ENCODE measurements at places on chromosomes 11 and 22.

DNA sequence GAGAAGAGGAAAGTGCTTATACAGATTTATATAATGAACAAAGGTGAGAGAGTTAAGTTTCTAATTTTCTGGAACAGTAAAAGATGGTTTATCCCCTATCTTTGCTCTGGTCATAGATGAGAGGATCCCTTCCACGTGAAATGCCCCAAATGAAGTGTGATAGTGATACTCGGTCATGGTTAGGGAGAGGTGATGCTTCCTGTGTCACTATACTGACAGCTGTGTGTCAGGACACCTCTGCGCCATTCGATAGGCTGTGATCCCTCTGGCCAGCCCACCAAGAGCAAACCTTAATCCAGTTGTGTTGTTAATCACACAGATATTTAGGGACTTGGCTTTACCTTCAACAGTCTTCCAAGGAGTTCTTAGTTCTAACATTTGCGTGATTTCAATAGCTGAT lies 57.7 kb downstream of the NCAM1 start:
- DNase-seq, result no peak

GRCh38 chr11:346529-346928 lies 22.8 kb upstream of the B4GALNT4 start:
- no peak for DNase-seq

DNA sequence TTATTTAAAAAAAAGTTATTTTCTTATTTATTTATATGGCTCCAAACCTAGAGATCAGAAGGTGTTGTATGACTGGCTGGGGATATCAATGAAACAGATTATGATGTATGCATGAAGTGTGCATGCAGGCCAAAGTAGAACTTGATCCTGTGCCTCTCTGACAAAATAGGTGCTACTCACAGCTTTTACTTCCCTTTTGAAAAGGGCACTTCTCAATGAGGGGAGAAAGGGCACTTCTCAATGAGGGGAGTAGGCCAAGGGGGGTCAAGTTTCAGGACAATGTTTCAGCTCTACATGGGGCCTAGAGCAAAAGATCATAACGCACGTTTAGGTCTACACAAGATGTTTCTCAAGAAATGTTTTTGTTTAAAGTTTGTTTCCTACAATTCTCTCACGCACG lies 397.5 kb downstream of the ETS1 start:
- no peak for DNase-seq

DNA sequence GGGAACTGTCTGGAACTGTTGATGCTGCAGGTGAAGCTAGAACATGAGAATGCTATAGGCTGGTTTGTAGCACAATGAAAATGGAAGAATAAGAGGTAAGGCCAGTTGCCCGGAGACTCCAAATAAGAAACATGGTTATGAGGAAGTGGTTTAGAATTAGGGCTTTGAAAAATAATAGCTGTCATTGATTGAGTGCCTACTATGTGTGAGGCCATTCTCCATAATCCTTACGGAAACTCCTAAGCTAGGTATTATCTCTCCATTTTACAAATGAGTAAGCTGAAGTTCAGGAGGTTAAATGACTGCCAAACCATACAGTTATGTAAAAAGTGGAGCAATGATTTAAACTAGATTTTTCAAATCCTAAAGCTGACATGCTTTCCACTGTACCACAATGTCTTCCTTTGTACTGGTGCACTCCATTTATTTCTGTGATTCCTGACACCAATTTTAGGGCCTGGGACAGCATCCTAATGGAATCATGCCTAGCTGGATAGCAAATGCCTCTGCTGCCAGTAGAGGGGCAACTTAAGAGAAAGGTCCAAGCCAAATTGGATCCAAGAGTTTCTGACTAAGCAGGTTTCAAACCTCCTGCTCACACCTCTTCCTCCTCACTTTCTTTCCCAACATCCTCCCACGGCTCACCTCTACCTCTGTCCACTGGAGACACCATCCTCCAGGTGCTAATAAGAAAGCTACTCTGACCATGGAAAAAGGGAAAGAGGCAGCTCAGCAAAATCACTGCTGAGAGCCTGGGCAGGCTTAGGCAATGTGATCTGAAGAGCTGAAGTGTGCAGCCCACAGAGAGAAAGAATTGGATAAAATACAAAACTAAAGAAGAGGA lies 46.9 kb upstream of the PICALM start:
- DNase-seq, result no peak

DNA sequence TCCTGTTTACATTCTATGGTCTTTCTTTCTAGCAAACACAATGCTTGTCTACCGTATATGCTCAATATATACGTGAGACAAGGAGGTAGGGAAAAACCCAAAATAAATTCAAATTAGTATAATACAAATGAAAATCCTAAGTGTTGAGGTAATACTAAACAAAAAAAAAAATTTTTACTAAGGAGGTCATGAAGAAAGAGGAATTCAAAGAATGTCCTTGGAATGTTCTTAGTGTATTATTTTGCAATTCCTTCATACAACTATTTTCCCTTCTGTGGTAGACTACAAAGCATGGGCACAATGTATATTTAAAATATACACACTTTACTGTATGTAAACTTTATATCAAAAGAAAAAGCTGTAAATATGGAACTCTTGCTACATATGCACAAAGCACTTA lies 36.4 kb downstream of the PIK3C2A start:
- no peak for DNase-seq

DNA sequence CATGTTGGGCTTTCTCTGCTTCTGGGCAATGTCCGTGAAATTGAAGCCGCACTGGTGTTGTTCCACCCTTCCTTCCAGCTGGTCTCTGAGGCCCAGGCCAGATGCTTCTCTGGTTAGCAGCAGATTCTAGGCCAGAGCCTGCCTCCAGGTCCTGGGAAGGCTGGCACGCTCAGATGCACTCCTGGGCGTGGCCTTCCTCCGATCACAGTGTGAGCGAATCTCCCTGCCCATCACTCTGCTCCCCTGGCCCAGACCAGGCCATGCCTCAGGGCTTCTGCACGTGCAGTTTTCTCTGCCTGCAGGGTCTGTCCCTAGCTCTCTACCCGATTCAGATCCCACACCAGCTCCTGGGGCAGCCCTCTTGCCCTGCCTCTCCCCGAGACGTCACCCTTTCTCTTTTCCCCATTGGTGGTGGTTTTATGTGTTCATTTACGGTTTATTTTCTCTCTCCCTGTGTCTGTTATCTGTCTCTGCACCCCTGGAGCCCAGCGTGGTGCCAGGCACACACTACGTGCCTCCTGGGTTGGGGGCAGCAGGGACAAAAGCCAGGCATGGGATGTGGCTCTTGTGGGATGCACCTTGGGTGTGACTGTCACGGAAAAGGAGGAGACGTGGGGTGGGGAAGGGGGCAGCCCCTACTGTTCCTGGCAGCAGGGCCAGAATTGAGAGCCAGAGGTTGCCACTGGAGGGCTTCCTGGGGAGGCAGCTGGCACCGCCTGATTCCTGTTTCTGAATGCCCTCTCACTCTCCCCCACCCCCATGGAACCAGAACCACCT lies 66.0 kb downstream of the KCNQ1 start:
- peak; percentile 43 for DNase-seq

DNA sequence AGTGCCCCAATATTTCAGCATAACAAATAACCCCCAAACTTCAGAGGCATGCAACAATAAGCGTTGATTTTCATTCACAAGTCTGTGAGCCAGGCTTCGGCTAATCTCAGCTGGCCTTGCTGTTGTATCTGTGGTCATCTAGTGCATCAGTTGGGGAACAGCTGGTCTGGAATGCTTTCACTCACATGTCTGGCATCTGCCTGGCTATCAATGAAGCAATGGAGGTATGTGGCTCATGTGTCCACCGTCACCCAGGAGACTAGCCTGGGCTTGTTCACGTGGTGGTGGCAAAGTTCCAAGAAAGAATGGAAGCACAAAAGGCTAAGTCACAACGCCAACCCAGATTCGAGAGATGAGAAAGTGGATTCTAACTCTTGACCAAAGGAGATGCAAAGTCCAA lies 304.8 kb upstream of the ISX start:
- no peak for DNase-seq

DNA sequence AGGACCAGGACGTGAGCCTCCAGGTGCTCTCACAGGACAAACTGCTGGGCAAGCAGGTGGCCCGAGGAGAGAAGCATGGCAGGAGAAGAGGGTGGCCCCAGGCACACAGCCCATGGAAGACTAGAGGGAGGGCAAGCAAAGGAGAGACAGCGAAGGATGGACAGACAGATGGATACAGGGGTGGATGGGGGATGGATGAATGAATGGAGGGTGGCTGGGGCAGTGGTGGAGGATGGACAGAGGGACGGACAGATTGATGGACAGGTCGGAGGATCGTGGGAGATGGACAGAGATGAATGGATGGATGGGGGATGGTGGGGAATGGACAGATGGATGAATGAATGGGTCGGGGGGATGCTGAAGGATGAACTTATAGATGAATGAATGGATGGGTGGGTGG lies 22.7 kb downstream of the ARVCF start:
- no peak for DNase-seq

GRCh38 chr22:35582861-35583670 lies 34.1 kb downstream of the MB start:
- peak; percentile 52 for DNase-seq

- no peak for DNase-seq
Measured at GRCh38 chr11:35324183-35324886, 95.0 kb downstream of the SLC1A2 start.

- DNase-seq, result no peak
Measured at GRCh38 chr22:43726322-43726721, 85.8 kb downstream of the EFCAB6 start.

- no peak for DNase-seq
Measured at GRCh38 chr11:123033895-123034294, 28.0 kb downstream of the HSPA8 start.

DNA sequence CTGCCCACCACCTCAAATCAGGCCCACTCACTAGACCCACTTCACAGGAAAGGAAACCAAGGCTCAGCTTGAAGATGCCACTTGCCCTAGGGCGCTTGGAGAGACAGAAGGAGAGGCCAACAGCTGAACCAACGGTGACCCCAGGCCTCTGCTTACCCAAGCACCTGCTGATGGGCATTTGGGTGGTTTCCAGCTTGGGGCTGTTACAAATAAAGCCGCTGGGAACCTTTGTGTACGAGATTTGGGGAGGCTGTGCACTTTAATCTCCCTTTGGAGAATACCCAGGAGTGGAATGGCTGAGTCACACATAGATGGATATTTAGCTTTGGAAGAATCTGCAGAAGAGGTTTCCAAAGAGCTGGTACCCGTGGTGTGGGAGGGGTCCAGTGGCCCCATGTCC lies 50.9 kb upstream of the LINC01488 start:
- no peak for DNase-seq

DNA sequence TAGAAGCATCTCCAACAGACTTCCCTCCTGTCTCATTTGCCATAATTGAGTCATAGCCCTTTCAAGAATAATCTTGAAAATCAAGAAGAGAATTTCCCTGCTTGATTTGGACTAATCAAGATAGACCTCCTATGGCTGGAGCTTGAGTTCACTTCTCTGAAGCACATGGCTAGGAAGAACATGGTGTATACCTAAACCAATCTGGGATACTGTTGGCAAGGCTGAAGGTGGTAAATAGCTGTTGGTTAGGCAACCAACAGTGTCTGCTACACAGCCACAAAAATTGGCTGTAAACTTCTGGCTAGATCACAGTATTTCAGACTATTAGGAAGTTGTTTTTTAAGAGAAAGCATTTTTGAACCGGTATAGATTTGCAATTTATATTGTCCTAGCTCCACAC lies 4.9 kb downstream of the CRYAB start:
- no peak for DNase-seq

DNA sequence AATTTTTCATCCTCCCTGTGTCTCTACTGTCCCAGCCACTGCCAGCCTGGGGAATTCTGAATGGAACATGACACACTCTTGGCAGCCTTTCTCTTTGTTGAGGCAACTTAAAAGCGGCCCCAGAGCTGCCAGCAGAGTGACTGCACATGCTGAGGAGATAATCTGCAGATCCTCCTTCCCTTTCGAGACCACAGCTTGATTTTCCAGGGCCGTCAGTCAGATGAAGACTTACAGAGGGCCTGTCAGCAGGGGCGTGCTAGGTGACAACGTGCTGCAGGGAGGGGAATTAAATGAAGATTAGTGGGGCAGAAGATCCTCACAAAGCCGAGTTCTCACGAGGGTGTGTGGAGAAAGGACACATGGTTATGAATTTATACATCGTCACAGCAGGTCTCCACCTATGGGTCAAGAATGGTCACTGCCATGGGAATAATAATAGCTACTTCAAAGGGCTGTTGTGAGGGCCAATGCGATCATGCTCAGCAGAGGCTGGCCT lies 193.5 kb upstream of the PITPNB start:
- DNase-seq, result no peak

DNA sequence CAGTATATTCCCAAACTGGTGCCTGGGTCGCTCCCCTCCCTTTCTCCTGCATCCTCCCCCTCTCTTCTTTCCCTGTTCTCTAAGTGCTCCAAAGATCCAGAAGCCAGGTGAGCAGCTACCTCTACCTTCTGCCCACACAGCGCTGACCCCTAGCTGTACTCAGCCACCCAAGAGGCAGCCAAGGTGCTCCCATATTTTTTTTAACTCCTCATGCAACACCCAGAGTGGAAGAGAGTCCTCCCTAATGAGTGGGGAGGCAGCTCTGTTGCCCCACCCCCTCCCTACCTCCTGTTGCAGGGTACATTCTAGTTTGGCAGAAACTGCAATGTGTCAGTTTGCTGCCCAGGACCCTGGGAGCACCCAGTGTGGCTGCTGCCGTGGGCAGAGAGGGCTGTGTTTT lies 40.2 kb downstream of the RPL27A start:
- no peak for DNase-seq

DNA sequence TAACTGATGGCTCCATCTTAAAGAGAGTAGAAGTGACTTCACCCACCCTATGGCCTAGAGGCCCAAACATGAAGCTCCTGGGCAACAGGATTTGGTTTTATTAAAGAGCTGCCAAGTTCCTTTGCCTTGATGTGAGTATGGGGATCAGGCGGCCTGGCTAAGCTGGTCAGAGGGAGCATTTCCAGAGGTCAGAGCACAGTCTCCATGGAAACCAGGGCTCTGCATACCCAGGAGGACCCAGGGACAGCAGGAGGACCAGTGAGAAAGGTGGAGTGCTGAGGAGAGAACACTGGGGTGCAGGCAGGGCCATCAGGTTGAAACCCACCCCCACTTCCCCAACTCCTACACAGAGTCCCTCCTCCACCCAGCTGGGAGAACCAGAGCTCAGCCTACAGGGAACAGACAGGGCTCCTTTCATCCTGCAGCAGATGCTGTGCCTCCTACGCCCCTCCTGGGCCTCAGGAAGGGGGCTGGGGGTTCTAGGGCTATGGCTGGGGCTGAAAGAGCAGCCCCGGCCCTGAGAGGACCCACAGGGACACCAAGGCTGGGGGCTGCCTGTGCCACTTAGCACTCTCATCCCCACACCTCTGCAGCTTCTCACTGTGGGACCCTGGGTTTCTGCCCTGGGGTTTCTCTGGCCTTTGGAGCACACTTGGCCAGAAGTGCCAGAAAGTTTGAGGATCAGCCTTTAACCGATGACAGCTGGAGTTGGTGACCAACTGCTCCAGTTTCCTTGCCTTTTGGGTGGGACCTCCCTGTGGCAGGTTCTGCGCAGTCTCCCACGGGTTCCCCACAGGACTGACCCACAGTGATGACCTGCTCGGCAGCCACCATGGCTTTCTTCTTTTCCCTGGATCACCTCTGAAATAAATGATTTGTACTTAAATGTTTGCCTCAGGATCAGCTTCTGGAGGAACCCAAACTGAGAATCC lies 13.8 kb upstream of the P2RY6 start:
- peak; percentile 18 for DNase-seq
